ENCODE measurements at places on chromosomes 1 and 21.

- DNase-seq = no peak
These were observed 3.4 kb upstream of the PEX10 start for GRCh38 chr1:2415801-2416208.

GRCh38 chr1:16324456-16324890, 27.8 kb downstream of the FBXO42 start:
- no peak for DNase-seq

DNA sequence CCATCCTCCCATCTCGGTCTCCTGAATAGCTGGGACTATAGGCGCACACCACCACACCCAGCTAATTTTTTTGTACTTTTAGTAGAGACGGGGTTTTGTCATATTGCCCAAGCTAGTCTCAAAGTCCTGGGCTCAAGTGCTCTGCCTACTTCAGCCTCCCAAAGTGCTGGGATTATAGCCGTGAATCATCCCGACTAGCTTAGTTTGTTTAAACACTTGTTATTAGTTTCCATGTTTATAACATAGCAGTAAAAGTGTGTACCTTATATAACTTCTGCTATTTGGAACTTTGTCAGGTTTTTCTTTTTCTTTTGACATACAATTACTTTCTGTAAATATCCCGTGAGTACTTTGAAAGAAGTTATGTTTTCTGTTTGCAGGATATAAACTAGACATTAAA, 60.6 kb upstream of the C1orf21 start:
- DNase-seq = no peak

GRCh38 chr21:44065428-44065827, 41.8 kb upstream of the PWP2 start:
- DNase-seq = peak; percentile 49

DNA sequence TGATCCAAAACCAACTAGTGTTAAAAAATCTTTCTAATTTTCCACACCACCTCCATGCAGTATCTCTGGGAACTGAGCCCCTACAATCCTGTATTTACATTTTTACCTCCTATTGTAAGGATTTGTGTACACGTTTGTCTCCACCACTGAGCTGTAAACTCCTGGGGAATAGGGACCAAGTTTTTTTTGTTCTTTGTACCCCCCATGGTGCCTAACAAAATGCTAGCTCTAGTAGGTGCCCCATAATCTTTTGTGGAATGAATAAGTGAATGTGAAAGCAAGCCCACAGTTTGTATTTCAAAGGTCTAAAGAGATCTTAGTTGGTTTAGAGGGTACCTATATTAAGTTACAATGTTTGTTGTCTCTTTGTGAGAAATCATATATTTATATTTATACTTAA, 879 bp upstream of the WLS start:
- no peak for DNase-seq

DNA sequence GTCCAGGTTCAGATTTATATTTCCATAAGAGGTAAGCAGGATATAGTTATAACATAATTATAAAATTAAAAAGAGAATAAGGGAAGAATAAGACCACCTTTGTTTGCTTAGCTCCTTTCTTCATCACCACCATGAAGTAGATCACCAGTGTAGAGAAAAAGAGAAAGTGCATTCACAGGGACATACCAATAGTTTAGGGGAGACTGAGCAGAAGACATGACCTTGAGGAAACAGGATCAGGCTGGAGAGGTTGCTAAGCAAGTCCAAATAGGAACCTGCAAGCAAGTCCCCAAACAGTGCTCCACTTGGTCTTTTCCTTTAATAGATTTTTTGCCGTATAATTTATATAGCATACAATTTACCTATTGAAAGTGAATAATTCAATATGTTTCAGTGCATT, 63.0 kb downstream of the KCNT2 start:
- DNase-seq = no peak

GRCh38 chr1:231735941-231736340, 109.4 kb downstream of the DISC1 start:
- no peak for DNase-seq

- no peak for DNase-seq
These were observed 2.9 kb upstream of the EDN2 start for GRCh38 chr1:41487126-41488039.

- DNase-seq = no peak
These were observed 14.5 kb upstream of the TNFRSF1B start for GRCh38 chr1:12152113-12152891.
